ENCODE measurements at places on chromosomes 6 and 20. TPM values are rescaled to one million over a fixed set of nuclear protein-coding genes. Genes with fewer than 3 reads are reported as not detected.

The NKAIN4 gene
- polyA plus RNA-seq = 2.3 TPM

The FOXC1 gene
- polyA plus RNA-seq = not detected

The SNAP91 gene
- polyA plus RNA-seq = 112 TPM

The SLC25A27 gene
- 97.0 TPM for polyA plus RNA-seq

The ARFRP1 gene
- polyA plus RNA-seq = 5.3 TPM

The MARCKS gene
- 129 TPM for polyA plus RNA-seq

The VSTM2L gene
- 23.6 TPM for polyA plus RNA-seq
